NB4 (cell line): ENCODE measurements at places on chromosomes 3 and 15.

- no peak for DNase-seq
These were observed 102.0 kb downstream of the STAC start for GRCh38 chr3:36482256-36482655.

- DNase-seq: no peak
These were observed 193.8 kb upstream of the RGMA start for GRCh38 chr15:93282808-93283207.

DNA sequence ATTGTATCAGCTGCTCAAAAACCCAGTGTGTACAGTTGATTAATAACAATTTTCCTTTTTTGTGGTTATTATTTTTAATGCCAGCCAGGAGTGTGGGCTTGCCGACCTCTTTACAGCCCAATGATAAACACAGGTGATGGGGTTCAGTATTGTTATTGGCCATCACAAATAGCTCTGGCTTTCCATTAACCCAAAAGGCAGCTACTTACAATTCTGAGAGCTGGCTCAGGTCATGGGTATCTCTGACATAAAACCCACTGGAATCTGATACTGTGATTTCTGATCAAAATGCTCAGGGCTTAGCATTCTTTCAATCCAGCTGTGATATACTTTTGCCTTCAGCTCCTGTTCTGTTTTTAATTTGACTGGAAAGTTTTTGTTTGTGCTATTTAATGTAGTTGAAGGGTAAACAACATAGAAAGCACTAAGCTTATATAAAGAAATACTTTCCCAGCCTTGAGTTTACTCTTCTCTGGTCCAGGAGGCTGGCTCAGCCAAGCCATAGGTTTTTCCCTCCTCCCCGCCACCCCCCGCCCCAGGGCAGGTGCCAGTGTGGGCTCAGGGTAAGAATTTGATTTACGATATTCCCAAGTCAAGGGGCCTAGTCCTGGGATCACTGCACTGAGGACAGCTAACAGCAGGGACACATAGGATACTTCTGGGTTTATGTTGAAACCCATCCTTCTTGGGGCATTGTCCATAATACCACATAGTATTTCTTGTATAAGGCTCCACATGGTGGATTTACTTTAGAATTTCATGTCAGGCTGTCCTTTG lies 54.0 kb upstream of the MYZAP start:
- no peak for DNase-seq

- DNase-seq: peak; percentile 59
These were observed 227.6 kb upstream of the POU1F1 start for GRCh38 chr3:87503900-87504498.

DNA sequence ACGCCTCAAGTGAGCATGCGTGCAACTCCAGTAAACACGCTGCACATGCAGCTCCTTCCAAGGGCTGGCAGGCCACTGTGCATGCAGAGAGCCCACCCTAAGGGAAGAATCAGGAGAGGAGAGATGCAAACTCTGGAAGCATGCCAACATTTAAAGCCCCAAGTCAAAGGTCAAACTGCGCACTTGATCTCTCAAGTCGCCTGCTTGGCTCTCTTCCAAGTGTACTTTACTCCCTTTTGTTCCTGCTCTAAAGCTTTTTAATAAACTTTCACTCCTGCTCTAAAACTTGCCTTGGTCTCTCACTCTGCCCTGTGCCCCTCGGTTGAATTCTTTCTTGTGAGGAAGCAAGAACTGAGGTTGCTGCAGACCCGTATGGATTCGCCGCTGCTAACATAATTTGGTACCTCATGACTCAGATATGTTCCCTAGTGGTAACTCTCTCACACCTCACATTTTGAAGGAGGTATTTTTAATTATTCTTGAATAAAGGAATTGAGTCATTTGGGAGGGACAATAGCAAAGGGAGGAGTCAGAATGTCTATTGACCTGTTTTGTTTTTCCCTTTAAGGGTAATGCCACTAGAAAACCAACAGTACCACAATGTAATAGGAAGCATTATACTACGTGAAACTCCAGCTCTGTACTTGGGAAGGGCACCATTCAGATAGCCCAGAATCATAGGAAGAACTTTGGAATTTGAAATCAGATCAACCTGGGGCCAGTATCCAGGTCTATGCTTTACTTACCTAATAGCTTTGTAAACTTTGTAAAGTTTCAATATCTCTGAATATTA lies 19.6 kb upstream of the DGKG start:
- no peak for DNase-seq

- no peak for DNase-seq
These were observed 137.0 kb upstream of the CRBN start for GRCh38 chr3:3316521-3316920.
